ENCODE measurements at places on chromosomes 2 and 18. TPM values are rescaled to one million over a fixed set of nuclear protein-coding genes. Genes with fewer than 3 reads are reported as not detected.

SCN9A gene
- 40.9 TPM for total RNA-seq

PCARE gene
- not detected for total RNA-seq

STEAP3 gene
- 25.6 TPM for total RNA-seq

CLEC4F gene
- not detected for total RNA-seq

MYOM1 gene
- total RNA-seq = 0.15 TPM

SLC19A3 gene
- 0.29 TPM for total RNA-seq

FAM237A gene
- not detected for total RNA-seq

POTEC gene
- not detected for total RNA-seq

OR6B2 gene
- not detected for total RNA-seq
